Transverse colon (tissue), 4 donors: ENCODE measurements at places on chromosomes 3 and 15.

- H3K4me1 ChIP-seq = peaks cover 10% of the 10 kb centered on the region
- no peaks in the 10 kb centered on the region for H3K36me3 ChIP-seq
- no peak for DNase-seq
- H3K27ac ChIP-seq = peak overlapping the region; percentile 49
- H3K27me3 ChIP-seq = no peaks in the 10 kb centered on the region
- H3K4me3 ChIP-seq = no peak overlapping the region
These were observed 136.5 kb downstream of the ZNF609 start for GRCh38 chr15:64596701-64597476.

GRCh38 chr3:125300416-125300815 is 74.7 kb downstream of the ZNF148 start:
- peaks cover 4% of the 10 kb centered on the region for H3K4me1 ChIP-seq
- H3K4me3 ChIP-seq = no peak overlapping the region
- no peak for DNase-seq
- no peaks in the 10 kb centered on the region for H3K27me3 ChIP-seq
- H3K27ac ChIP-seq = no peak overlapping the region
- H3K36me3 ChIP-seq = no peaks in the 10 kb centered on the region

DNA sequence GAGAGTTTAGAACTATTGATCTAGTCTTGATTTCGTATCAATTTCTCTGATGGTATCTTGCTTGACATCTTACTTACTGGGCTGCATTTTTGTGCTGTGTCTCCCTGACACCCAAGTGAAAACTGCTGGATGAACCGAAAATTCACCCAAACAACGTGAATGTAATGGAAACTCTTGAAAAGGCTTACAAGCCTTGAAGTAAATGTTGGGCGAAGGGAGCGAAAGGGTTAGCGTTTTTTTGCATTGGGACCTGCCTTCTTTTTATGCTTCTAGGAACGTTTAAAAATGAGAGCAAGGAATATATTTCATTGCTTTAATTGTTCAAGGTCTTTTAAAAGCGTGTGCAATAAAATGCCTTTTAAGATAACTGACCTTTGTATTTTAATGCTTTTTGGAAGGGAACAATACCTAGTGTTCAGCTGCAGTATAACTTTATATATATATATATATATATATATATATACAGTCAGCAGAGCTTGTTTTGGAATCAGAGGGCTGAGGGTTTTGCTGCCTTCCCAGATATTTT is 94.1 kb downstream of the LPP start:
- H3K4me3 ChIP-seq = no peak overlapping the region
- no peaks in the 10 kb centered on the region for H3K36me3 ChIP-seq
- no peaks in the 10 kb centered on the region for H3K27me3 ChIP-seq
- DNase-seq = peak; percentile 35
- H3K4me1 ChIP-seq = peaks cover 56% of the 10 kb centered on the region

DNA sequence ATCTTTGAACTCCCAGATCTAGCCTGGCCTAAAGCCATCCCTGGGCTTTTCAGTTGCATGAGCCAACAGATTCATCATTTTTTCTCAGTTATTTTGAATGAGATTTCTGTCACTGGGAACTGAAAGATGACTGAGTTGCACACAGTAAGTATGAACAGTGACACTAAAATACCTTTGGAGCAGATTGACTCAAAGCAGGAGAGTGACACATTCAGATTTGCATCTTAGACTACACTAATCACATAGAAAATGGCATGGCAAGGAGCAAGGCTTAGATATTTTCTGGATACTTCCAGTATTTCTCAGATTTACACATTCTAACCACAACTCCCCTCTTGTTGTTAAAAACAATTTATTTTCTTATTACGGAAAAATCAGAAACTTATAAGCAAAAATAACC is 32.8 kb downstream of the SEC62 start:
- H3K36me3 ChIP-seq = peaks cover 12% of the 10 kb centered on the region
- H3K27me3 ChIP-seq = no peaks in the 10 kb centered on the region
- H3K27ac ChIP-seq = no peak overlapping the region
- no peaks in the 10 kb centered on the region for H3K4me1 ChIP-seq
- no peak overlapping the region for H3K4me3 ChIP-seq

DNA sequence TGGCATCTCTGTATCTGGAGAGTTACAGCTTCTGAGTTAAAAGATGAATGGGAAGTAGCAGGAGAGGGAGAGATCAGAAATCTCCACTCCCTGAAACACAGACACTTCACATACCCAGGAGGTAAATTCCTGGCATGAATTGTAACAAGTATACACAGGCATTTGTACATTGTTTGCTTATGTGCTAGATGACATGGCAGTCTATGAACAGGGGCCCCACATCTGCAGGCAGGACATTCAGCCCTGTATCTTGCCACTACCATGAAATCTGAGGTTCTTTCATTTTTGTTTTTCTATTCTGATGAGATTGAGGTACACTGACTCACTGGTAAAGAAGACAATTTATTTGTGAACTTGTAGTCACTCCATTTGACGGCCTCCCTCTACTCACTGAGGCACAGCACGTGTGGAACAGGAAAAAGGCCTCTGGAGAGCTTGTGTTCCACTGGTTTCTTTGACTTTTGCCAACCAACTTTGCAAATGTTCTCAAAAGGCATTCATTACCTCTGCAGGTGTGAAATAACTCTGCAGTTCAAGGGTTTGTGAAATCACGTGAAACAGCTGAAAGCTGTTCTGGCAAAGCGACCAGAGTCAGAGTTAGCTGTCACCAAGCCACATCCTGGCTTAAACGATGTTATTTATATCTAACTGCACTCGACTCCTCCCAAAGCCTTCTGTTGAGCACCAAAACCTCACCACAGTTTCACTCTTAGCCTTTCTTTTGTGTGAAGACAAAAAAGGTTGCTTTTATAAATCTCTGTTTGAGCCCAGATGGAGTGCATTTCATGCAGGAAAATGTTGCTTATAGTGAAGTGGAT is 401.3 kb upstream of the CFAP20DC start:
- peak overlapping the region; percentile 37 for H3K27ac ChIP-seq
- peak; percentile 38 for DNase-seq
- no peaks in the 10 kb centered on the region for H3K27me3 ChIP-seq
- H3K36me3 ChIP-seq = no peaks in the 10 kb centered on the region

DNA sequence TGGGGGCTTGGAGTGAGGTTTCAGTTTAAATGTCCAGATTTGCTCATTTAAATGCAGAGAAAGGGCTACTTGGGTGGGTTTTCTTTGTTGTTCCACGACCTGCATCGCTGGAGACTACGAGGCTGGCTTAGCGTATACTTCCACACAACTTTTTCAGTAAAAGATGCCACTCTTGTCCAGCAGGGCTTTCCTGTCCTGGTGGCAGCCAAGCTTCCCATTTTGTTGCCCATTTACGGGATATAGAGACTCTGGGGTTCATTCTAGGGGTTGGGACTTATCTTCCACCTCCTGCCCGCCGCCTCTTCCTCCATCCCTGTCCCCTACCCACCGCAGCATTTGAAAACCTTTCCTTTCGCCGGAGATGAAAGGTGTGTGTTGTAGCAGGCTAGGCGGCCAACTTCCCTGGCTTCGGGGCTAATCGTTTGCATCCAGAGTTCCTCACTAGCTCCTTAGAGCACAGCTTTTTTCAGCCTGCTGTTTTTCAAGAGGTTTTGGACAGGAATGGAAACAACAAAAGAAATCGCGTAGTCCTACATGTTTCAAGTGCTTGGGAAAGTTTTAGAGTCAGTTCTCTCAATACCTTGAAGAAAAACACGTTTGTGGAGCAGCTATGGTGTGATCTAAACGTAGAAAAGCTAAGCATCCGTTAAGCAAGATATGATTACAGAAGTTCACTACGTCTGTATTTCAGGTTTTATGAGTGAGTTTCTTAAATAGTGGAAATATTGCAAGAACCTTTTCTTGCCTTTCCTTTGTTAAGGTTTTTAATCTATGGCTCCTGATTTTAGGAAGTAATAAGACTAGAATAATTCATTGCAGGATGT is 843 bp downstream of the CHRNA5 start:
- peaks cover 8% of the 10 kb centered on the region for H3K4me1 ChIP-seq
- peak overlapping the region; percentile 88 for H3K27ac ChIP-seq
- no peaks in the 10 kb centered on the region for H3K36me3 ChIP-seq

DNA sequence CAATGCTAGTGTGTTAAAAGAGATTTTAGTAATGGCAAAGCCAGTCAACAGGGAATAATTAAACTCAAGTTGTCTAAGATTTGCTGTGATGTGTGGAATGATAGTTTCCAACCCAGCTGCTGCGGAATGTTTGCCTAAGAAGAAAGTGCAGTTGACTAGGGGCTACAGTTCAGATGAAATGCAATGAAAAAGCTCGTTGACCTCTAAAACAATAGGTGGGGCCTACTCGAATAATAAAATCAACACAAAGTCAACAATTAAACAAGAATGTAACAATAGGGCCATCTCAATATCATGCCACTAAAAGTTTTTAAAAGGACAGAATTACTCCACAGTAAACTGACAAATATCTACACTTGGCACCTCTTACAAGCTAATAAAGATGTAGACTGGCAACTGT is 484.2 kb downstream of the MECOM start:
- no peak overlapping the region for H3K4me3 ChIP-seq
- no peaks in the 10 kb centered on the region for H3K36me3 ChIP-seq
- no peaks in the 10 kb centered on the region for H3K27me3 ChIP-seq
- peaks cover 9% of the 10 kb centered on the region for H3K4me1 ChIP-seq

- no peaks in the 10 kb centered on the region for H3K27me3 ChIP-seq
- H3K4me1 ChIP-seq = no peaks in the 10 kb centered on the region
- no peak overlapping the region for H3K4me3 ChIP-seq
- DNase-seq = no peak
- no peaks in the 10 kb centered on the region for H3K36me3 ChIP-seq
These were observed 204.4 kb upstream of the RASGRP1 start for GRCh38 chr15:38768970-38769369.
